Effector memory CD8-positive, alpha-beta T cell (primary cell): ENCODE measurements at places on chromosomes 13 and 19.
A peak's percentile ranks its signal among the peaks of the same experiment; 100 is the strongest.

DNA sequence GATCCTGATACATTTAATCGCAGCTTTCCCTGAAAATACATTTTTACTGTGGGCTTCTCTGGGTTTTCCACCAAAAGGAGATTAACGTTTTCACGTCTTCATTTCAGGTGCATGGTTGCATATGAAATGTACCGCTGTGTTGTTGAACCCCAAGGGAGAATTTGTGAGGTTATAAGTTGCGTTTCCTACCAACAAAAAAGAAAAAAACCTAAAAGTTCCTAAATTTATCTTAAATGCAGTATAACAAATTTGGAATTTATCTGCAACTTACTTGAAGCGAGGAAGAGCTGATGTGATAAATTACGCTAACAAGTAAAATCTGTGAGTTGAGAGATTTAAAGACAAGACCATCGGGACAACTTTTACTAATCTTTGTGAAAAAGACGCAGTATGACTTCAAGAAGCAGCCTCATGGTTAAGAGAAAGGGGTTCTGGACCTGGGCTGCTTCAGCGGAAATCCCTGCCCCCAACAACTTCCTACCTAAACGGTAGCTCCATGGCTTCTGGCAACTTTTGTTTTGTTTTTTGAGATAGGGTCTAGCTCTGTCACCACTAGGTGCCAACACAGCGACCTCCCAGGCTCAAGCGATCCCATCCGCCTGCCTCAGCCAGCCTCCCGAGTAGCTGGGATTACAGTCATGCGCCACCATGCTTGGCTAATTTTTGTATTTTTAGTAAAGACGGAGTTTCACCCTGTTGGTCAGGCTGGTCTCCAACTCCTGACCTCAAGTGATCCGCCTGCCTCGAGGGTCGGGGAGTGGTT lies 958 bp upstream of the OBI1 start:
- peaks cover 7% of the 10 kb centered on the region for H3K27me3 ChIP-seq
- peaks cover 28% of the 10 kb centered on the region for H3K4me1 ChIP-seq
- peak overlapping the region; percentile 99 for H3K27ac ChIP-seq
- H3K36me3 ChIP-seq, result peaks cover 25% of the 10 kb centered on the region

DNA sequence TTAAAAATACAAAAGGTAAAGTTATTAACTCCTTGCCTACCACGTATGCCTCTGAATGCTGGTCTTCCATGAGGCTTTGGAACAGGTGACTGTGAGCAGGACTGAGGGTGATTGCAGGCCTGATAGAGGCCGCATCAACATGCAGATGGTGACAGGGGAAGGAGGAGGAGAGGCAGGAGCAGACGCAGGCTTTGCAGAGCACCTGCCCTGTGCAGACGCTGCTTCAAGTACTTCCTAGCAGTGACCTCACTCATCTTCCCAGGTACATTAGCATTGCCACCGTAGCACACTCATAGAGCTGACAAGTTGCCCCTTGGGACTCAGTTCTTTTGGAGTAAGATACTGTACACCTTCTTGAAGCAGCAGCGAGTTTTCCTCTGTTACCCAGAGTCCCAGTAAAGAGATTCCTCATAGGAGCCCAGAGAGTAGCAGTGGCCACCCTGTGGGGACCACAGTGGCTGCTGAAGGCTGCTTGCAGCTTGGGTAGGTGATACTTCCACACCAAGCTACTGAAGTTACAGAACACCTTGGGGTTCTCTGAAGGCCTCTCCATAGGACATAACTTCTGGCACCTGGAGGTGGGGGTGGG lies 56.0 kb downstream of the ZNF536 start:
- H3K27me3 ChIP-seq, result no peaks in the 10 kb centered on the region
- H3K36me3 ChIP-seq, result no peaks in the 10 kb centered on the region
- no peak overlapping the region for H3K27ac ChIP-seq
- H3K4me1 ChIP-seq, result no peaks in the 10 kb centered on the region

DNA sequence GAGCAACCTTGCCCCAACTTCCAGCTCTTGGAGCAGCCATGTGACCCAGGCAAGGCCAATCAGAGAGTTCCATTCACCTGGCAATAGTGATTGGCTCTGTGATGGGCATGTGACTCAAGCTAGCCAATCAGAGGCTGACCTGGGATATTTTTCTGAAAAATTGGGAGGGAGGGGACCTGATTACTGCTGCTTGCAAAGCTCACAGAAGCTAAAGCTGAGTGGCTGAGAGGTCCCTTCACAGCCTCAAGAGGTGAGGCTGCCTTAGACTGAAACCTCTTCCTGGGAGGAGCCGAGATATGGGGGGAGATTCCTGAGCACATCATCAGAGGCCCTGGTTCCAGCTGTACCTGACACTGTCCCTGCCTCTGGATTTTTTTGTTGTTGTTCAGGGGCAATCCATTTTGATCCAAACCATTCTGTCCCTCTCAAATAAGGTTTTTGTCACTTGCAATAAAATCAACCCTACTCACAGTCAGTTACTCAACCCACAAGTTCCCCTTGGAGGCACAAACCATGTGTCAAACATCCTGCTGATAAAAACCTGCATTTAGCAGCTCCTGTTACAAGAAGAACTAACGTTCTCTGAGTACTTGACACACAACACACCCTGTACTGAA lies 4.8 kb downstream of the CIB3 start:
- peak overlapping the region; percentile 16 for H3K27ac ChIP-seq
- H3K4me3 ChIP-seq, result peak overlapping the region; percentile 31
- no peaks in the 10 kb centered on the region for H3K27me3 ChIP-seq

DNA sequence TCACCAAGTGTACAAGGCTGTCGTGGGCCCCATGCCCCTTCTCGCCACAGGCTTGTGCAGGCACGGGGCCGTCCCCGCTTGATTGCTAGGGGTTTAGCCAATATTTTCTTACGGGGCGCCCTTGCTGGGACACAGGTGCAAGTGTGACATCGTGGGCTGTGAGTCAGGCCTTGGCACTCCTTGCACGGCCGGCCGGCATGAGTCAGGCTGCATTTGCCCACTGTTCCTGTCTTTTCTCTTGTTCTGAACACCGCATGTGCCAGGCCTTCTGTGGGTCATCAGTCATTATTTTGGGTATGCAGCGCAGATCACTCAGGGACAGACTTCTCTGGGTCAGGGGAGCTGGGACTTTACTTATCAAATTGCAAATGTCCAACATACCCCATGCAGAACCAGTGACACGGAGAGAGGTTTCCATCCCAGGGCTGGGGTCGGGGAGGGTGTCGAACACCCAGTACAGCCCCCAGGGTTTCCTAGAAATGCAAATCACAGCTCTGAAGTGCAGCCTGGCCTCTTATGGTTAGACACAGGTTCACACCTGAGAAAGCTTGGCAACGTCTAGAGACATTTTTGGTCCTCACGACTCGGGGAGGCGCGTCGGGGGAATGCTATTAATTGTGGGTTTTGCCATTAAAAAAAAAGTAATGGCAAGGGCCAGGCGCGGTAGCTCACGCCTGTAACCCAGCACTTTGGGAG lies 22.5 kb upstream of the KLF2 start:
- no peak overlapping the region for H3K27ac ChIP-seq
- H3K4me1 ChIP-seq, result peaks cover 3% of the 10 kb centered on the region
- H3K27me3 ChIP-seq, result no peaks in the 10 kb centered on the region
- H3K4me3 ChIP-seq, result no peak overlapping the region
- no peak for DNase-seq

GRCh38 chr13:28746287-28746612 lies 27.5 kb upstream of the SLC46A3 start:
- no peak for DNase-seq
- peaks cover 2% of the 10 kb centered on the region for H3K4me1 ChIP-seq
- H3K27me3 ChIP-seq, result peaks cover 40% of the 10 kb centered on the region
- H3K4me3 ChIP-seq, result no peak overlapping the region

GRCh38 chr19:31066385-31066784 lies 282.9 kb downstream of the TSHZ3 start:
- H3K36me3 ChIP-seq, result no peaks in the 10 kb centered on the region
- peaks cover 74% of the 10 kb centered on the region for H3K27me3 ChIP-seq
- H3K4me3 ChIP-seq, result no peak overlapping the region
- no peak for DNase-seq
- no peaks in the 10 kb centered on the region for H3K4me1 ChIP-seq
